Activated T-cell treated with anti-CD3 and anti-CD28 coated beads, Interleukin-2, amount 50 U/mL, for 72 hours (primary cell): ENCODE measurements at places on chromosomes 2 and 18. TPM values are rescaled to one million over a fixed set of nuclear protein-coding genes. Genes with fewer than 3 reads are reported as not detected.

The DQX1 gene
- total RNA-seq = 1.5 TPM

The VIL1 gene
- total RNA-seq = not detected

The FRZB gene
- not detected for total RNA-seq

The POTEE gene
- total RNA-seq = 0.32 TPM

The NOSTRIN gene
- total RNA-seq = not detected

The COLEC12 gene
- not detected for total RNA-seq

The CHRND gene
- not detected for total RNA-seq

GRCh38 chr2:65999796-66000195, 435.1 kb upstream of the MEIS1 start:
- no peak overlapping the region for H3K27ac ChIP-seq
- no peaks in the 10 kb centered on the region for H3K27me3 ChIP-seq
- DNase-seq = no peak
- H3K4me3 ChIP-seq = no peak overlapping the region
- H3K4me1 ChIP-seq = no peaks in the 10 kb centered on the region

DNA sequence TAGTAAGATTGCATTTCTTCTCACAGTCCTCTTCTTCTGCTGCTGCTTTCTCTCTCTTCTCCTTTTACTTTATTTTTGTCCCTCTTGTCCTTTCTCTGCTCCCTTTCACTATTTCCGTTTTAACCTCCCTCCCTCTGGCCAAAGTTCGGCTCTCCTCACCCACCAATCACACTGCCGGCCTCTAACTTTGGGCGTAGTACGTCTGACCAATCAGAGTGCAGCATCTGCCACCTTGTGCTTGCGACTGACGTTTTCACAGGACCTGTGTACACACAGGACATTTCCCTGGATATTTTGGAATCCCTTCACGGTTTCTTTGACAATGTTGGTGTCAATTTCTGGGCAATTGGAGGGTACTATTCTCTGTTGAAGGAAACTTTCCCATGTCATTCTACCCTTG, 22.6 kb upstream of the ICOS start:
- H3K27me3 ChIP-seq = peaks cover 17% of the 10 kb centered on the region
- DNase-seq = no peak
- H3K4me1 ChIP-seq = peaks cover 65% of the 10 kb centered on the region

GRCh38 chr18:52948868-52949444, 609.0 kb downstream of the DCC start:
- H3K27ac ChIP-seq = no peak overlapping the region
- H3K4me1 ChIP-seq = no peaks in the 10 kb centered on the region
- H3K4me3 ChIP-seq = no peak overlapping the region
- no peak for DNase-seq
- H3K27me3 ChIP-seq = no peaks in the 10 kb centered on the region
- H3K36me3 ChIP-seq = no peaks in the 10 kb centered on the region

DNA sequence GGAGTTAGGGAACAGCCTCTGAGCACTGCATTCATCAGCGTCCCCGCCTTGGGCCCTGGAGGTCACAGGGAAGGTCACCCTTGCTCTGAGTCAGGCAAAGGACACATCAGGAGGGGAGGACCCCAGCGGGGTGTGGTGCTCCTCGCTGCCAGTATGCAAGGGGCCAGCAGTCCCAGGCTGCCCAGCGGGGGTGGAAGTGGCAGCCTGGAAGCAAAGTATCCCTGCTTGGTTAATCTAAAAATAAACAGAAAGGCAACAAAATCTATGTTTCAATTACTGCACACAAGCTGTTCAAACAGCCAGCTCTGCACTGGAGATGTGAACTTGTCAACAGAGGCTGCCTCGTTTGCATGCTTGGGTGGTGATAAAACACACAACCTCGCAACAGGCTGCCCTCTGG, 164.1 kb downstream of the KLHL29 start:
- peaks cover 21% of the 10 kb centered on the region for H3K4me1 ChIP-seq
- H3K4me3 ChIP-seq = no peak overlapping the region
- H3K27ac ChIP-seq = no peak overlapping the region

DNA sequence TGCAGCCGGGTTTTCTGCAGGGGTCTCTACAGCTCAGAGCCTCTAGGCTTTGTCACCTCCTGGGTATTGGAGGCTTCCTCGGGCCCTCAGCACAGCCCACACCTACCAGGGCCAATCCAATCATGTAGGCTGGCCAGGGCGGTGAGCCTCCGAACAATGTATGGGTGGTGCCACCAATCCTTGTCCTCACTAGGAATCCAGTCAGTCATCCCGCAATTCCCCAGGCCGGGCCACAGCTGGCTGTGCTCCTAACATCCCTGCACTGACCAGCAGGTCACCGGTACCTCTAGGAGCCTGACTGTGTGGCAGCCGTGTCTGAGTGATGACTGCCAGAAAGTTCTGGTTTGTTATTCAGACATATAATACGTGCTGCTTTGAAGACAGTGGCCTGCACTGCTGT, 129.4 kb downstream of the SH3RF3 start:
- no peaks in the 10 kb centered on the region for H3K27me3 ChIP-seq
- no peaks in the 10 kb centered on the region for H3K36me3 ChIP-seq
- no peak overlapping the region for H3K4me3 ChIP-seq
- no peak overlapping the region for H3K27ac ChIP-seq
- H3K4me1 ChIP-seq = no peaks in the 10 kb centered on the region
- DNase-seq = no peak

GRCh38 chr2:170237572-170238120, 59.7 kb downstream of the MYO3B start:
- DNase-seq = no peak
- peaks cover 38% of the 10 kb centered on the region for H3K27me3 ChIP-seq
- no peaks in the 10 kb centered on the region for H3K4me1 ChIP-seq
- H3K4me3 ChIP-seq = no peak overlapping the region
- no peaks in the 10 kb centered on the region for H3K36me3 ChIP-seq
- H3K27ac ChIP-seq = no peak overlapping the region

- H3K36me3 ChIP-seq = no peaks in the 10 kb centered on the region
- no peaks in the 10 kb centered on the region for H3K4me1 ChIP-seq
- no peak for DNase-seq
Observed at GRCh38 chr2:215707608-215708007, 271.7 kb upstream of the FN1 start.

DNA sequence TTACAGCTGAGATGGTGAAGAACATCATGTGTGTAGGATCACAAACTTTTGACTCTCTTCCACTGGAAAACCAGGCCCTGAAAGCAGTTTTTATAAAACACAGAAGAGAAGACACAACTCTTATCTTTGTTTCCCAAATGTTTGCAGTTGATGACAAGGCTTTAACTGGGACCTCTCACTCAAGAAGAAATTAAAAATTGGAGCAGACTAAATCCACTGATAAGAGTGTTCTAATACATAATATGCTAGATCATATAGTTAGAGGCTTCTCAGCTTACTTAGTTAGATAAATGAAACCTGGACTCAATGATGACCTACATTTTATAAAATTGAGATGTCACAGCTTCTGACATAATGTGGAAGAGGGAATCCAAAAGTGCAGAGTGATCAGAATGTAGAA, 158.3 kb upstream of the WDSUB1 start:
- H3K4me3 ChIP-seq = no peak overlapping the region
- H3K4me1 ChIP-seq = peaks cover 5% of the 10 kb centered on the region
- H3K27ac ChIP-seq = peak overlapping the region; percentile 79
- no peak for DNase-seq

- peak; percentile 71 for DNase-seq
- H3K27ac ChIP-seq = no peak overlapping the region
- peaks cover 58% of the 10 kb centered on the region for H3K4me1 ChIP-seq
- H3K36me3 ChIP-seq = peaks cover 4% of the 10 kb centered on the region
Observed at GRCh38 chr2:111054791-111055691, 65.7 kb upstream of the BCL2L11 start.

GRCh38 chr2:137737559-137737958, 226.7 kb upstream of the HNMT start:
- no peak for DNase-seq
- no peaks in the 10 kb centered on the region for H3K36me3 ChIP-seq
- no peak overlapping the region for H3K27ac ChIP-seq
- no peak overlapping the region for H3K4me3 ChIP-seq
- no peaks in the 10 kb centered on the region for H3K4me1 ChIP-seq
- no peaks in the 10 kb centered on the region for H3K27me3 ChIP-seq

GRCh38 chr2:40204268-40204667, 247.6 kb downstream of the SLC8A1 start:
- no peak overlapping the region for H3K4me3 ChIP-seq
- no peak for DNase-seq
- no peak overlapping the region for H3K27ac ChIP-seq
- H3K4me1 ChIP-seq = peaks cover 18% of the 10 kb centered on the region

DNA sequence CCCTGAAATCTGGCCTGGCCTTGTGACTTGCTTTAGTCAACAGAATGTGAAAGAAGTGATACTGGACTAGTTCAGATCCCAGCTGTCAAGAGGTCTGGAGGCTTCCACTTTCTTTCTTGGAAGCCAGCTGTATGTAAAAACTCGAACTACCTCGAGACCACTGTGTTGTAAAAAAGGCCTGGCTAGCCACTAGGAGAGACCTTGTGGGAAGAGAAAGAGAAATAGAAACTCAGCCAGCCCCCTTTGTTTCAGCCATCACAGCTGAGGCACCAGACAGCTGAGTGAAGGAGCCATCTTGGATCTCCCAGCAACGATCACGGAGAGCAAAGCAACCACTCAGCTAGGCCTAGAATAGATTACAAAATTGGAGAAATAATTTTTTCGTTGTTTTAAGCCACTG, 324.9 kb upstream of the TCF4 start:
- DNase-seq = no peak
- no peaks in the 10 kb centered on the region for H3K36me3 ChIP-seq

DNA sequence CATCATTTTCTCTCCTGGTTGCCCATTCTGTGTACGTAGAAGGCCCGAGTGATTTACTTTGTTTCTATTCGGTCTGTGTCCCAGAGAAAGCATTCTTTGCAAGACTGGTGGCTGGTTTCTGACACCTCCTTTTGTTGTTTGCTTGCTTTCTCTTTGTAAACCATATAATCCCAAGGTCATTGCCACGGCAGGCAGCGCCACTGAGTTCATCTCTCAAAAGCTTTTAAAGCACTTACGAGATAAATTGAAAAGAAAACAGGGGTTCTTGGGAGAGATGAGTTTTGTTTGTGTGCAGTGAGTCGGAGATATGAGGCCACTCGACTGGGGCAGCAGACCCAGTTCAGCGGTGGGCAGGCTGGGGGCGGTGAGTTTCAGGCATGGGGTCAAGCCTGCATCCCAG, 137.6 kb downstream of the NCK2 start:
- peak overlapping the region; percentile 61 for H3K27ac ChIP-seq
- peaks cover 81% of the 10 kb centered on the region for H3K4me1 ChIP-seq
- H3K4me3 ChIP-seq = no peak overlapping the region
- H3K27me3 ChIP-seq = no peaks in the 10 kb centered on the region

GRCh38 chr2:39356922-39357639, 80.0 kb downstream of the MAP4K3 start:
- H3K27ac ChIP-seq = no peak overlapping the region
- DNase-seq = no peak
- H3K4me3 ChIP-seq = no peak overlapping the region
- H3K4me1 ChIP-seq = no peaks in the 10 kb centered on the region
- no peaks in the 10 kb centered on the region for H3K27me3 ChIP-seq

DNA sequence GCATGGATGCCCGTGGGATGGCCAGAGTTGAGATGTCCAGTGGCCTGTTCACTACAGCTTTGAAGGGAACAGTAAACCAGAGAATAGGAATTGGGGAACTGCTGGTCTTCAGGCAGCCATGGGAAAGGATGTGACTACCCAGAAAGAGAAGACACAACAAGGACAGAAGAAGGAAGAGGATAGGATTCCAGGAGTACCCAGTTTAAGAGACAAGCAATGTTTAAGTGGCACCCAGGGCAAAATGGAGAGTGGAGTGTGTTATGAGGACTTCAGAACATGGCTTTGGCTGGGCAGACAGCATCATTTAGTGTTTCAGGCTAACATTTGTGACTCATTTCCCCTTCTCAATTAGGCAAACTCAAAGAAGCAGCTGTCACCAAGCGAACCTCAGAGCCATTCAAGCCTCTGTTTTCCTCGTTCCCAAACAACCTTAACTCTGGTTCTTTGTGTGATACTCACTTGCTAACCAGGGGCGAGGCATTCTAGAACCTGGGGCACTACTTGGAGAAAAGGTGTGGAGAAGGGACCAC, 4.0 kb upstream of the FAM124B start:
- no peak for DNase-seq
- no peak overlapping the region for H3K27ac ChIP-seq
- no peak overlapping the region for H3K4me3 ChIP-seq
- peaks cover 4% of the 10 kb centered on the region for H3K36me3 ChIP-seq

- no peaks in the 10 kb centered on the region for H3K36me3 ChIP-seq
- H3K4me1 ChIP-seq = peaks cover 17% of the 10 kb centered on the region
- DNase-seq = no peak
- no peaks in the 10 kb centered on the region for H3K27me3 ChIP-seq
- H3K27ac ChIP-seq = no peak overlapping the region
Observed at GRCh38 chr2:120209427-120210269, 13.6 kb downstream of the TMEM185B start.
